HS-27A (cell line): ENCODE measurements at places on chromosomes 3 and 15.

DNA sequence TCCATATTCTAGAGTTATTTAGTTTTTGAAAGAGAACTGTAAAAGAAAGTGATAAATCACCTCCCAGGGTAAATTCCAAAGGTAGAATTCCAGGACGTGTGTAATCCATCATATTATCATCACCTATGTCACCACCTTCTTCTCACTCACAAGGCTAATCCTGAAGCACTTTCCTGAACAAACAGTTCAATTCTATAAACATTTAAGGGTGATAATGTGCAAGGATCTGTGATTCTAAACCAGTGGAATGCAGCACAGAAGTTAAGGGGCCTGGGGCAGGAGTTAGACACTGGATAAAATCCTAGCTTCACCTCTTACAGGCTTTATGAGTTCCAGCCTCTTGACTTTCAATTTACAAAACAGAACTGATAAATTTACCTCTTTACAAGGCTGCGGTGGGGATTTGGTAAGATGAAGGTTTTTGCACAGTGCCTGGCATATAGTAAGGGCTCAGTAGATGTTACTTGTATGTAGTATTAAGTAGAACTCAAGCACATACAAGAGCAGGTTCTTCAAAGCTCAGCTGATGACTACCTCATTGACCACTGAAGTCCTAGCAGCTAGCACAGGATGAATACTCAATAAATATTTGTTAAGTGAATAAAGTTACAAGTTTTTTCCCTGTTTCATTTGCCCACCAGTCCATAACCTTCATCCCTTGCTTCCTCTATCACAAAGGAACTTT, 47.3 kb upstream of the CCDC80 start:
- DNase-seq, result no peak

DNA sequence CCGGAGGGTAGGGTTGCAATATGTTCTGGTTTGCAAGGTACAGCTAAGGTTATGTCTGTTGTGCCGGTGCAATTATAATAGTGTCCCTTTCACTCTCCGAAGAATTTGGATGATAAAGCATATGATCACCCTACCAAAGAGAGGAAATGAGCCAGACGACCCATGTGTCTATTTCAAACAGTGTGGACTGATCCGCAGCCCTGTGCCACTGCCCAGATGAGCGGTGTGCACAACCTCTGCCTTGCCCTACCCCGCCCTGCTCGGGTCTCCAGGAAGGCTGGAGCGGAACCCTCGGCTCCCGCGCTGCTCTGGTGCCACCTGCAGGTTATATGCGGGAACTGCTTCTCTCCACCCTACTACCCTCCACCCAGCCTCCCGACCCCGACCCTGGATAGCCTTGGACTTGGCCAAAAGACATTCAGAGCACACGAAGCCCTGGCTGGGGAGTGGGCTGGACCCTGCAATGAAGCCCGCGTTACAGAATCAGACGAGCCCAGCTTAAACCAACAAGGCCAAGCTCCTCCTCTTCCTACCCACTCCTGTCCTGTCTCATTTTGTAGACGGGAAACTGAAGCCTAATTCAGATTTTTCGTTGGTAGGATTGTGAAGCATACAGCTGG, 68.4 kb upstream of the CHRNB4 start:
- DNase-seq, result no peak

DNA sequence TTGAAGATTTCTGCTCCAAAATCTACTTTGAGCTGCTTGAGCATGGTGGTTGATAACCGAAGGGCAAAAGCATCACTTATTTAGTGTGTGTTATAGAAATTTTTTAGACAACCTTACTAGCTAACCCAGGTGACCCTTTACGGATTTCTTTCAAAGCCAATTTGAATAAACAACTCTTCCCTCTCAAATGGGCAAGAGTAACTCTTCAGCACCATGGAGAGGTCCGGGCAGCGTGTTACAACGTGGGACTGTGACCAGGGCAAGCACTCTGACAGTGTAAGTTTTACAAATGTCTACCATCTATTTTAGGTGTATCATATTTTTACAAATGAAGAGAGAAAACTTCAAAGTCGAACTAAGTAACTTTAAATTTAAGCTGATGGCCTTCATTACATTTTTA, 471.8 kb downstream of the MFSD1 start:
- no peak for DNase-seq

- DNase-seq, result no peak
Measured at GRCh38 chr15:77058468-77058867, 12.4 kb downstream of the TSPAN3 start.

DNA sequence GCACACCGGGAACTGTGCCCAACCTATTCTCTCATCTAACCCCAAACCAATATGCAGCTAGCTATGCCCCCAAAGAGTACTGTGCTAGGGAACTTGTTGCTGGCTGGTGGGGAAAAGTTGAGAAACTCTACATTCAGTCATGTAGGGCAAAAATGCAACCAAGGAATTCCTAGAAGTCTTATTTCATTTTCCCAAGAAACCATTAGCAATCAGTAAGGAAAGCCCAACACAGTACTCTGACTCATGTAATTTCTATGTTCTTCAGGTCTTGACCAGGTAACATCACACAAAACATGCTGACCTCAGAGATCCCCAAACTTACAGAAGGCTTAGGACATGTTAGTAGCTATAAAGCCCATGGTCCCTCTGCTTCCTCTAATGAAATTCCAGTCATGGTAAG, 52.1 kb downstream of the TASOR start:
- DNase-seq, result no peak

GRCh38 chr3:52532838-52533622, 627 bp downstream of the NT5DC2 start:
- no peak for DNase-seq

GRCh38 chr15:85401108-85401774, 20.8 kb downstream of the AKAP13 start:
- no peak for DNase-seq

DNA sequence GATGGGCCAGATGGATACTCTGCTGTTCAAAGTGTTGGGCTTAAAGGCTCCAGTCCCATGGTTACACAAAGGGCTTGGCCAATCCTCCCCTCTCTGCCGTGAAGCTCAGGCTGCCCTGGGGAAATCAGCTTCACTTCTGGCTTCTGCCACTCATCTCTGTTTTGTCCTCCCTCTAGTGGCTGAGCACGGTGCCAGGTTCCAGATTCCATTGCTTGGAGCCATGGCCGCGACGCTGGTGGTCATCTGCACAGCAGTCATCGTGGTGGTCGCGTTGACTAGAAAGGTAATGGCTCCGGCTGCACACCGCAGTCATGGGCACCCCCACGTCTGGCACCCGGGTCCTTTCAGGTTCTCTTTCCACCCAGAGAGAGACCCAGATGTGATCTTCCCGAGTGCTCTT, 5.6 kb downstream of the TIGIT start:
- DNase-seq, result no peak

DNA sequence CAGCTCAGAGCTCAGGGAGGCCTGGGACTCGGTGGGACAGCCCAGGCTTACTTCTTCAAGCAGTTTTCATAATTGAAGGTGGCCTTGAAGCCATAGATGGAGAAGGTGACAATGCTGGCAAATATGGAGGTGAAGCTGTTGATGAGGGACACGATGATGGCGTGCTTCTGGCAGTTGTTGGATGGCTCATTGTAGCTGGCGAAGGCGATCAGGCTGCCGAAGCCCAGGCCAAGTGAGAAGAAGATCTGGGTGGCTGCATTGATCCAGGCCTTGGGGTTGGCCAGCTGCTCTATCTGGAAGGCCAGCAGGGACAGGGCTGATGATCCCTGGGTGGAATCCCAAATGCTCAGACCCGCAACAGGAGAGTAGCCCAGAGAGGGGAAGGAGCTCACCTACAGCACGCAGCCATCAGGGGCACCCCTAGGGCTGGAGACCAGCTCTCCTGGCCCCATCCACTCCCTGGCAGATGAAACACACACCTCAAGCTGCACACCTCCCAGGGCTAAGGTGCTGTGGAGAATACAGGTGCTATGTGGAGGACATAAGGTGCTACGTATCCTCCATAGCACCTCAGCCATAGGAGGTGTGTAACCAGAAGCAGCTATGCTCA, 25.1 kb downstream of the SLC6A20 start:
- DNase-seq, result no peak

DNA sequence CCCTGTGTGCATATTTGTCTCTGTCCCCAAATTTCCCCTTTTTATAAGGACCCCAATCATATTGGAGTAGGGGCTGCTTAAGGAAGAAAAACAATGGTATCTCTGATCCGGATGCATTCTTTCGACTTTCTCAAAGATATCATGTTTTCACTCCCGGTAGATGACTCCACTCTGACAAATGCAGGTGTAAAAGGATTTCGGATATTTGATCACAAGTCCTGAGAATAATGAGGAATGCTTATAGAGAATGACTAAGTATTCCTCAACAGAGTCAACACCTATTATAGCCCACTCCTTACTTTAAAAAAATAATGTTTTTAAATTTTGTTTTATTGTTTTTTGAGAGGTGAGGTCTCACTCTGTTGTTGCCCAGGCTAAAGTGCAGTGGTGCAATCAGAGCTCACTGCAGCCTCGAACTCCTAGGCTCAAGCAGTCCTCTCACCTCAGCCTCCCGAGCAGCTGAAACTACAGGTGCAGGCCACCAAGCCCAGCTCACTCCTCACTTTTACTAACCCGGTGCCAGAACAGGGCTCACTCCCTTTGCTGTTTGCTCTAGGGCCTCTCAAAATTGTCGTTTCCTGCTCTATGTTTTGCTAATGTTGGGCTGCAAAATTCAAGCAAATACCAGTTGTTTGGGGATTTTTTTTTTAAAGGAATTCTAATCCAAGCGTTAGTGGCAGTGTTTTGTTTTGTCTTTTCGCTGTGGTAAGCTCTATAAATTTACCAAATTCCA, 24.6 kb downstream of the COL8A1 start:
- DNase-seq, result no peak

DNA sequence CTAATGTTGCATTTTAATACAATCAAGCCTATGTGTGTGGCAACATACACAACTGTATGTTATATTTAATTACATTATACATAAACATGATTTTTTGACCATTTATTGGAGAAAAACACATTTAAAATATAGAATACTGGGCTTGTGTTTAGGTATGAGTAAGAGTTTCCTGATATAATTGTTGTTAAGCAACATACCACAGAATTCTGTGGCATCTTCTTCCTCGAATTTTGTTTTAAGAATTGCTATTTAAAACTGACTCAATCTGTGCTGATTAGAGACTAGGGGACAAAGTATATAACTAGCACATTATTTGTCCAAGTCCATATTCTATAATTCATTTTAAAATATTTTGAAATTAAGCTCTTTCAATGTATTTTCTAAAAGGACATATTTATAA, 376.8 kb upstream of the THBS1 start:
- no peak for DNase-seq

DNA sequence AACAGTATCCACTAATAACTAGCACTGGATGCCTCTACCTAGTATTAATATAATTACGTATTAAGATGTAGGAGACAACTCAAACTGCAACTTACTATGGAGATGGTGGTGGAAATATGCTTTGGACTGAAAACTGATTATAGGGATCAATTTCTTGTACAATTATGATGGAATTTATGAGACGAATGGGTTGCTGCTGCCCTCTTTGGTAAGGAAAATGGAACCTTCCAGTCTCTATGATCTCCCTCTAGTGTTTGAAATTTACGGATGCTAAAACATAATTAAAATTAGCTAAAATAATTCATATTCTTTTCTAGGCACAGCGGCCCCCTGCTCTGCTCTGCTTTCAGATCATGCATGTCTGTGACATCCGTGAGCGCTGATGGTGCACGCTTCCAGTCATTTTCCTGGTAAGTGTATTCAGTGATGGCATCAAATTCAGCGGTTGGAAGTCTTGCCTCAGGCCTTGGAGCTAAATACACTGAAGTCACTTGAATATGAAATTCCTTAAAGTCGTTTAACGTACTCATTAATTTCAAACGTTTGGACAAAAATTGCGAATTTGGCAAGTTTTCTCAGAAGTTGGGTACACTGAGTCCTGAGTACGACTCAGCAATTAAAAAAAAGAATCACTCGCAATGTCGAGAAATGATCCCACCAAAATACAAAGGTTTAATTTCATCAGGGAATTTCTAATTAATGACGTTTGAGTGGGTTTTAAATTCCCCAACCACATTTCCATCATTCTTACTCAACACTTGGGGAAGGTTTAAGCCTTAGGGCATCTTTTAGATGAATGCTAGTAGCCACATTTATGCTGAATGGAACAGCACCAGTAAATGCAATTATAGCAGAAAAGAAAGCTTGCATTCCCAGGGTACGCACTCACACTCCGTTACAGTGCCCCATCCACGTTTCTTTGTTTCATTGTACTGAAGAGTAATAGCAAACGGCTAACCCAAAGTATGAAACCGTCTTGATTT, 132.6 kb downstream of the NR2F2 start:
- peak; percentile 9 for DNase-seq

DNA sequence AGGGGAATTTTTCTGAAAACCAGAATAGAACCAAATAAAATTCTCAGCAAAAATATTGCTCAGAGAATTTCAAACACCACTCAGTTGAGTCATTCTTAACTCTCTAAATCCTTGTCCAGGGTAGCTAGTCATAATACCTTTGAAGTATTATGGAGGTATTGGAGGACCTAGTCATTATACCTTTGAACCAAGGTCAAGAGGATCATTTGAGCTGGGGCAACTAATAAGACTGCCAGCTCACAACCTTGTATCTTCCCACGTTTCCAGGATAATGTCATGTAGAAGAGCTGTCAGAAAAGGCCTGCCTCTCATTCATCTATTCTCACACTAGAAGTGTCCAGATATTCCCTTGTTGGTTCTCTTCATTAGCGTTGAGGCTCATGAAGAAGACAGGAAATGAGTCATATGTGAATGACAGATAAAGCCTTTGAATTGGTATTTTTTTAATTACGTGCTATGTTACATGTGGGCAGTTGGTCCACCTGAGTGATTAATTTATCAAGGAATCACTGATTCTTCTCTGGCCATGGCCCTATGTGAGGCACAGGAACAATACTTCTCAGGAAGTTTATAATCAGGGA, 48.3 kb downstream of the TOPAZ1 start:
- no peak for DNase-seq

DNA sequence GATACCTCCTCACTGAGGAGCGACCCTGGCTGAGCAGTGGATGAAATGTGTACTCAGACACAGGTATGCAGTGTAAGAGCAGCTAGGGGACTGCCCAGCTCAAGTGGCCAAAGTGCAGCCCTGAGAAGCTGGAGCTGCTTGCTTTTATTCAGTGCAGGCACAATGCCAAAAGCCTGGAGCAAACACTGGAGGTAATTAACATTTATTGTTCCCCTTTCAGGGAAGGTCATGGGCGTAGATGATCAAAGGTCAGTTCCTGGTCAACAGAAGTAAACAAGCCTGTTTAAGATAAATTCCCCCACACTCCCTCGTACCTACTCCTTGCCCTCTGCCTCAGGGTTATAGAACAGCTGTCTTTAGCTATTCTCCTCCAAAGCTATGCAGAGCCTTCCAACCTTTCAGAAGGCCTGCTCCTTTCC, 17.5 kb downstream of the PLA2G4F start:
- no peak for DNase-seq

DNA sequence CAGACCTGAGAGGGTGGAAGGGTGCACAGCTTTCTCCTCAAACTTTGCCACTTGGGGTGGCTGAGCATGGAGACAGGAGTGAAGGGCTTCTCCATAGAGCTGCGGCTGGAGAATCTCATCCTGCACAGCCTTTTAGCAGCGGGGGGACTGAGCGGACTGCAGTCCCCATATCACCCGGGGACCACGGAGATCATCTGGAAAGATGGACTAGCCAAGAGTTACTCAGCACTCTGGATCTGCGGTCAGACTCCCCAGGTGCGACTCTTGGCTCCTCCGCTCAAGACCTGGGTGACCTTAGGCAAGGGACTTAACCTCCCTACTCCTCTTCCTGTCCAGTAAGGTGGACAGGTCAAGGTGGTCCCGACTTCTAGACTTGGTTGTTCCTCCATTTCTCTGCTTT, 125.8 kb upstream of the MEF2A start:
- DNase-seq, result no peak

GRCh38 chr3:88038566-88038965, 20.2 kb downstream of the CGGBP1 start:
- no peak for DNase-seq

- no peak for DNase-seq
Measured at GRCh38 chr15:73957276-73957675, 31.0 kb downstream of the LOXL1 start.
